IPS DF 6.9 (cell line): ENCODE measurements at places on chromosomes 16 and 17.

DNA sequence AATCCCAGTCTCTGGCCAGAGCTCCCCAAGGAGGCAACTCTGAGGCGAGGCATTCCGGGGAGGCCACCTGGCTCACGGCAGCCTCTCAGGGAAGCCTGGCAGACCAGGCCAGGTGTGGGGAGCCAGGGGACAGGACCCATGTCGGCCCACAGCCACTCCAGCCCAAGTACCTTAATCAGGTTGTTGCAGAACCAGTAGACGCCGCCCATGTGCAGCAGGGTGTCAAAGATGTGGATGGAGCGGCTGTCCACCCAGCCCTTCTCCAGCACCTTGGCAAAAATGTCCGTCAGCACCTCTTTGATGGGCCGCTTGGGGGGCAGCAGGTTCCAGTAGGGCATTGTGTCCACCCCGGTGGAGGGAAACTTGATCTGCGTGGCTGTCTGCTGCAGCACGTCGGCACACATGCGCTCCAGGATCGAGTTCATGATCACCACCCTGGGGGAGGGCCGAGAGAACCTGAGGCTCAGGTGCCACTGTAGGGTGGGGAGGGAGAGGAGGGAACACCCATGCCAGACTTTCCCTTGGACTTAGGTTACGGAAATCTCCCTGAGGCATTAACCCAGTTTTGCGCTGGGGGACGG lies 7.8 kb downstream of the CSF3 start:
- no peak for DNase-seq

DNA sequence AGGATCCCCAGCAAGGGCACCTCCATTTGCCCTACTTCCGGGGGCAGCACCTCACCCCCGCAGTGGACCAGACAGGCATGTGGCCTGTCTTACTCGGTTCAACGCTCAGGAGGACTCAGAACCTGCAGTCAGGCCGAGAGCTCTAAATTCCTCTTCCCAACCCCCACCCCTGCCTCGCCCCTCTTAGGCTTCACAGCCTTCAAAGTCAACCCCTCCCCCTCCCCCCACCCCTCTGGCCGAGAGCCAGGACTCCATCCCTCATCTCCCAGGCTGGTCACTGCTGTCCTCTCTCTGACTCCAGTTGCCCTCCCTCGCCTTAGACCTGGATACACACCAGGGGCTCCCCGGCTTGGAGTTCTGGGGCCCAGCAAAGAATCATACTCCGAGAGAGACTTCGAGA lies 8.1 kb upstream of the HS3ST6 start:
- no peak for DNase-seq

DNA sequence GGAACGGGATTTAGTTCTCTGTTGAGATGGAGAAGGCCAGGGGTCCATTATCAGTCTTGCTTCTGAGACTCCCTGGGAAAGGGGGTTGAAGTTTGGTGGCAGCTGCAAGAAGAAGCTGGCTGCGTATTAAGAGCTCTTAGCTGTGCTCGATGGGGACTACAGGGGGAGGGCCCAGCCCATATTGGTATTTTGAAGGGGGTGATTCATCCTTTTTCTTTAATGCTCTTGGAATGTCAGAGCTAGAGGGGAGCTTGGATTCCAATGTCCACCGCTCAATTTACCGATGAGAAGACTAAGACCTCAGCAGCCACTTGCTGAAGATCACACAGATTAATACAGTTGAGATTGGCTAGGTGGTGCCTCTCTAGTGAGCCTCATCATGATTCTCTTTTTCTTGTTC lies 5.0 kb downstream of the NOG start:
- DNase-seq, result no peak

DNA sequence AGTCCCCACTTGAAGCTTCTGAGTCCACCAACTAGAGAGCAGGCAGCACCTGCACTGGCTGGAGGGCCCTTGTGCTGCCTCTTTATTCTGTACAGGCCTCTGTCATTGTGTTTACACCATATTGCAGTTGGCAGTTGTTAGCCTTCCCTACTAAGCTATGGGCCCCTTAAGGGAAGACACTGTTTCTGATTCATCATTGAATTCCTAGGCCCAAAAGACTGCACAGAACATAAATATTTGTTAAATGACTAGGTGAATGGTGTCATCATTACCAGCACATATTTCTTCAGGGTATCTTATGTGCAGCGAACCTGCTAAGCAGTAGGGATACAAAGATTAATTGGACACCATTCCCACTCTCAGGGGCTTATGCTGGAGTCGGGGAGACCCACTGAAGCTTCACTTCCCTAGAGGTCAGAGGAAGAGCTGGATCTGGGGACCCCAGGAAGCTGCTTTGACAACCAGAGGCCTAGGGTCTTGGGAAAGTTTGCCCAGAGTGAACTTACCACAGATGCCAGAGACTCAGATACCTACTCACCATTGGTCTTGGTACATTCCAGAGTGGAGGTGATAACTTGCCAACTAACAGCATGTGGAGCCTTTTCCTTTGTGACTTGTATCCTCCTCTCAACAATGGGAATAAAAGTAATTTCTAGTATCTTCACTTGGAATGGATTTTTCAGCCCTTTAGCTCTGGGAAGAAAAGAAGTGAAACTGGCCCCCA lies 28.7 kb upstream of the DDX52 start:
- no peak for DNase-seq

DNA sequence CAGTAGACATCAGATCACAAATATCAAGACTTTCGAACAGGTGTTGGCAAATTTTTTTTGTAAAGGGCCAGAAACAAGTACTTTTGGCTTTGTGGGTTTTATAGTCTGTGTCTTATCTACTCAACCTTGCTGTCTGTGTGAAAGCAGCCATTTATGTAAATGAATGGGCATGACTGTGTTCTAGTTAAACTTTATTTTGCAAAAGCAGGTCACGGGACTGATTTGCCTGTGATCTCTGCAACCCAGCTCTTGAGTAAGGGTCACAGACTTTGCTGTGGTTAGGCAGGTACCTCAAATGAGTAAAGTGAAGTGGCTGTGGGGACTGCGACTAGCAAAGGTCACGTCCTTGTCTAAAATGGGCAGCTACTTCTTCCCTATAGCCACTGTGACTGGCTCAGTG lies 136.5 kb downstream of the FTO start:
- no peak for DNase-seq

- no peak for DNase-seq
These were observed 11.3 kb downstream of the CX3CL1 start for GRCh38 chr16:57383276-57384247.

DNA sequence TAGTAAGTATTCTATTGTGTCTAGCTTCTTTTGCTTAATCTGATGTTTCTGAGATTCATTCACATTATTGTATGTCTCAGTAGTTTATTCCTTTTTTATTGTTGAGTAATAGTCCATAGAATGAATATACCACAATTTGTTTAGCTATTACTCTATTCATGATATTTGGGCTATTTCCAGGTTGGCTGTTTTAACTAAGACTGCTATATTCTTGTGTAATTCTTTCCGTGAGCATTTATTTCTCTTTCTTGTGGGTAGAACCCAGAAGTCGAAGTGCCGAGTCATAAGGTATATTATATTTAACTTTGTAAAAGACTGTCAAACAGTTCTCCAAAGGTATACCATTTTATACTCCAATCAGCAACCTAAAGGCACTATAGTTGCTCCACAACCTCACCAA lies 160.8 kb downstream of the ANKFN1 start:
- DNase-seq, result no peak
